Left renal pelvis (tissue), 4 donors: ENCODE measurements at places on chromosomes 2 and 18. TPM values are rescaled to one million over a fixed set of nuclear protein-coding genes. Genes with fewer than 3 reads are reported as not detected.

CNDP1 gene
- polyA plus RNA-seq: 0.86 TPM

CAPN14 gene
- 0.04 TPM for polyA plus RNA-seq

- DNase-seq: no peak
Measured at GRCh38 chr2:229873123-229873581, 48.7 kb downstream of the TRIP12 start.

- DNase-seq: no peak
Measured at GRCh38 chr18:51078026-51078425, 48.0 kb downstream of the SMAD4 start.

- no peak for DNase-seq
Measured at GRCh38 chr18:47263430-47264307, 12.2 kb upstream of the SKOR2 start.

- no peak for DNase-seq
Measured at GRCh38 chr2:15117409-15118050, 443.6 kb downstream of the NBAS start.
